ENCODE measurements at places on chromosomes 1 and 21.

DNA sequence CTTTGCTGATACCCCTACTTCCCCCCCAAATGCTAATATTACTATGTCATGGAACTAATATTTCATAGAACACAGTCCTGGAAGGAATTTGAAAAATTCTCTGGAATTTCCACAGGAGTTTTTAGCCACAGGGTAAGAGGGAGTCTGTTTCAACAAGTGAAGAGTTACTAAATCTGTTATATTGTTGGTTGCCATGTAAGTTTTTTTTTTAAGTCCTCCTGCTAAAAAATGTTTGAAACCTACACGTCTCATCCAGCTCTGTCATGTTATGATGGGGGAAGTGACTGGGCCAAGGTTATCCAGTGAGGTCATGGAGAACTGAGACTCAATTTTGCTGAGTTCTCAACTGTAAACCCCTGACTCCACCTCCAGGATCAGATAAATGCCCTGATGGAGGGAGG is 60.8 kb upstream of the USP24 start:
- DNase-seq, result no peak

DNA sequence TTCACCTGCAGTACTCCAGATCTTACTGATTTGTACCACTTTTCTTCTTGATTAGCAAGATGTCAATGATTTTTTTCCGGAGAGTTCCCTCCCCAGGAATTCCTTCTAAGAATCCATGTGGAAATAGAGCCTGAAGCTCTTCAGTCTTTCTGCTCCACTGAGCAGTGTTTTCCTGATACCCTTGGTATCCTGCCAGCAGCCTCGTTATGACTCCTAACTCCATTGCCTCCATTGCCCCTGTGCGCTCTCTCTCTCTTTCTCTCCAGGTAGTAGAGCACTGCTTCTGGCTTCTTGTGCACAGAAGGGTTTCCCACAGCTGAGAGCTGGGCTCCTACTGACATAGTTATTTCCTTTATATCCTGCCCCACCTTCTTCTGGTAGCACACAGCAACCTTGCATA is 12.2 kb downstream of the UBE2U start:
- no peak for DNase-seq

DNA sequence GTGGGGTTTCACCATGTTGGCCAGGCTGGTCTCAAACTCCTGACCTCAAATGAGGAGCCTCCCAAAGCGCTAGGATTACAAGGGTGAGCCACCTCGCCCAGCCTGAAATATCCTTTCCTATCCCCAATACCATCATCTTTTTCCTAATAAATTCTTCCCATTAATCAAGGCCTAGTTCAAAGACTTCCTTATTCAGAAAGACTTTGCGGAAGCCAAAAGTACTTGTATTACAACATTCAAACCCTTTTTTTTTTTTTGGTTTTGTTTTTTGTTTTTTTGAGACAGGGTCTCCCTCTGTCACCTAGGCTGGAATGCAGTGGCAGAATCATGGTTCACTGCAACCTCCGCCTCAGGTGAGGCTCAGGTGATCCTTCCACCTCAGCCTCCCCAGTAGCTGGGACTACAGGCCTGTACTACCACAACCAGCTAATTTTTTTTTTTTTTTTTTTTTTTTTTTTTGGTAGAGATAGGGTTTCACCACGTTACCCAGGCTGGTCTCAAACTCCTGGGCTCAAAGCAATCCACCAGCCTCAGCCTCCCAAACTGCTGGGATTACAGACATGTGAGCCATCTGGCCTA is 7.6 kb downstream of the SLC19A2 start:
- no peak for DNase-seq

DNA sequence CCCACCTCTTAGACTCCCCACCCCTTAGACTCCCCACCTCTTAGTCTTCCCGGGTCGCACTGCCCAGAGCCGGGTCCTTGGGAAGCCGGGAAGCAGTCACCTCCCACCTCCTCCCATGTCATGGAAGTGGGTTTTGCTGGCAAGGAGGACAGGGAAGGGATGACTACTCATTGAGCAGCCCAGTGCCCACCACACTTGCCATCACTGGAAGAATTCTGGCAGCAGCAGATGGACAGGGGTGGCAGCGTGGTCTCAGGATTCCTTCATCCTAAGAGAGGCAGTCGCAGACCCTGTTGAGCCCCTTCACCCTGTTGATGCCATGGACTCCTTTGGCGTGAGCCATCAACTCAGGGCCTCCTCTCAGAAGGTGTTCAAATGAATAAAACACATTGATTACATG is 140.8 kb downstream of the PGBD5 start:
- no peak for DNase-seq
